ENCODE measurements at places on chromosomes 6 and 20. TPM values are rescaled to one million over a fixed set of nuclear protein-coding genes. Genes with fewer than 3 reads are reported as not detected.
A peak's percentile ranks its signal among the peaks of the same experiment; 100 is the strongest.

The TUBB2B gene
- total RNA-seq, result 49.5 TPM

DNA sequence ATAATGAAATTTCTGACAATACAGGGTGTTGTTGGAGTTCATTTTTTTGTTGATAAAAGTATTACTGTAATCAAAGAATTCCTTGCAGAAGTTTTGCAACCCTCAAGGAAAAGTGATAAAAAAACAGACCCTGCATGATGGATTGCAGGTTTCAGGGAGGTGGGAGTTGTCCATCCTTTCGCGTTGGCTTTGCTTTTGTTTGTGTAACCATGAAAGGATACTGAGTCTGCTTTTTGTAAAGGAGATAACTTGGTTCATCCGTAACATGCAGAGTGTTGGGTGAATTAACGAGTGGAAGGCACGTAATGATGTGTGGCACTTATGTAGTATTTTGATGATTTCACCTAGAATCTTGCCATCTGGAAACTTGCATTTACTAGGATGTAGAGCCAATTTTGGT lies 23.6 kb downstream of the FOXO3 start:
- peaks cover 9% of the 10 kb centered on the region for H3K36me3 ChIP-seq
- no peak for DNase-seq
- no peak overlapping the region for H3K4me3 ChIP-seq
- no peaks in the 10 kb centered on the region for H3K27me3 ChIP-seq
- peaks cover 69% of the 10 kb centered on the region for H3K4me1 ChIP-seq
- no peak overlapping the region for H3K27ac ChIP-seq

- no peaks in the 10 kb centered on the region for H3K4me1 ChIP-seq
- DNase-seq, result no peak
- no peaks in the 10 kb centered on the region for H3K36me3 ChIP-seq
Observed at GRCh38 chr6:14772188-14772587, 473.7 kb upstream of the JARID2 start.

- H3K4me1 ChIP-seq, result peaks cover 6% of the 10 kb centered on the region
- no peak overlapping the region for H3K27ac ChIP-seq
- no peak overlapping the region for H3K4me3 ChIP-seq
Observed at GRCh38 chr6:25387911-25388310, 108.7 kb downstream of the CARMIL1 start.

DNA sequence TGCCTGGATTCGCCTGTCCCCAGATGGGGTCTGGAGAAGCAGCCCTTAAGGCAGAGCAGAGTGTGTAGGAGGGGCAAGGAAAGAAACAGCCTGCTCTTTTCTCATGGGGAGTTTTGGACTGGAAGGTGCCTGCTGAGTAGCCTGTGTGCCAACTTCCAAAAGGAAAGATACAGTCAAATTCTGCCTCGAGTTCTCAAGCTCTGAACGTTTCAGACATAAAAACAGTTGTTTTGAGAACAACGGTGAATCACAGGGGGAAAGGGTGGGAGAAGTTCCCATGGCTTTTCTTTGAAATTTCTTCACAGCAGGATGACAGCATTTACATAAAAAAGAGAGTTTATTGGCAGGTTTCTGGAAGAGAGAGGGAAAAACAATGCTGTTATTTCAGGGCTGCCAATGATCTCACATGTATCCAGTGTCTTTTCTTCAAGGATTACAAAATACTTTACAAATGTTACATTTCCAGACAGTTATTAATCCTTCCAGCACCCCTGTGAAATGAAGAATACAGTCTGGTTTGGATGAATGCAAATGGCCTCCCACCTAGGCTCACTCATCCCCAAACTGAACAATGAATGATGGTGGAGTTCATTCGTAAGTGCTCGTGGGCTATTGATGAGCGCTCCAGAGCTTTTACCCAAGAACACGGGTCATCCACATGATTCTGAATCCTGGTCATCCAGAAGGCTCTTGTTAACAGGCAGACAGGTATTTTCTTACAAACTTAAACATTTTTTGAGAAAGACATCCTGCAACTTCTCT lies 33.8 kb upstream of the ECI2 start:
- no peaks in the 10 kb centered on the region for H3K4me1 ChIP-seq
- H3K4me3 ChIP-seq, result no peak overlapping the region
- H3K27ac ChIP-seq, result no peak overlapping the region
- no peak for DNase-seq
- H3K27me3 ChIP-seq, result no peaks in the 10 kb centered on the region
- H3K36me3 ChIP-seq, result no peaks in the 10 kb centered on the region

DNA sequence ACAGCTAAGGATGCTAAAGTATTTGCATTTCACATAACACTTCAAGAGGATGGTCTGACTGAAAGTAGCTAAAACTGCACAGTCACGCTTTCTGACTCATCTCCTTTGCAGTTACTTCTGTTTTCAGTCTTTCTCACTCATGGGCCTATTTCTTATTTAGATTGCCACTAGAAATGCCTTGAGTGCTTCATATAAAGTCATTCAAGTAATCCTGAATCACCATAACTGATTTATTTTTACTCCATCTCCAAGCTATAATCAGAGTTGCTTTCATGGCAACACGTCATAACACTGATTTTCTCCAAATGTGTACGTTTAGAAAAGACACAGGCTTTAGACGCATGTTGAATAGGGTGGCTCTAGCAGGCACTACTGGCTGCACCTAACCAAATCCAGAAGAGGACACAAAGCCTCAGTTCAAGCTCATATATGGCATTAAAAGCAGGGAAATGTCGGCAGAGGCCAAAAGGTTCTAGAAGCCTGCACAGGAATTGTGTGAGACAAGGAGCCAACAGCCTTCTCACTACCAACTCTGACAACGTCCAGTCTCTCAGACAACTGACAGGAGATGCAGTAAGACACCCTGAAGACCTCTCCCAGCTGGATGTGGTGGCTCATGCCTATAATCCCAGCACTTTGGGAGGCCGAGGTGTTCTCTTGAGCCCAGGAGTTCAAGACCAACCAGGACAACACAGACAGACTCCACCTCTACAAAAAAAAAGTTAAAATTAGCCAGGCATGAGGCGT lies 64.1 kb upstream of the BEND6 start:
- H3K27me3 ChIP-seq, result no peaks in the 10 kb centered on the region
- no peaks in the 10 kb centered on the region for H3K36me3 ChIP-seq
- no peak overlapping the region for H3K4me3 ChIP-seq
- peak; percentile 81 for DNase-seq
- peak overlapping the region; percentile 88 for H3K27ac ChIP-seq

All from SJSA1 (cell line).